ENCODE measurements at places on chromosomes 16 and 17. TPM values are rescaled to one million over a fixed set of nuclear protein-coding genes. Genes with fewer than 3 reads are reported as not detected.

CD300E gene
- total RNA-seq, result not detected

ZPBP2 gene
- total RNA-seq, result not detected

SDK2 gene
- 1.6 TPM for total RNA-seq

GDPD1 gene
- total RNA-seq, result 0.39 TPM

TPPP3 gene
- 16.5 TPM for total RNA-seq

All from A549 treated with Mapracorat at 1 μM for 4 hours (cell line).